ENCODE measurements at places on chromosomes 5 and 9.
A peak's percentile ranks its signal among the peaks of the same experiment; 100 is the strongest.

DNA sequence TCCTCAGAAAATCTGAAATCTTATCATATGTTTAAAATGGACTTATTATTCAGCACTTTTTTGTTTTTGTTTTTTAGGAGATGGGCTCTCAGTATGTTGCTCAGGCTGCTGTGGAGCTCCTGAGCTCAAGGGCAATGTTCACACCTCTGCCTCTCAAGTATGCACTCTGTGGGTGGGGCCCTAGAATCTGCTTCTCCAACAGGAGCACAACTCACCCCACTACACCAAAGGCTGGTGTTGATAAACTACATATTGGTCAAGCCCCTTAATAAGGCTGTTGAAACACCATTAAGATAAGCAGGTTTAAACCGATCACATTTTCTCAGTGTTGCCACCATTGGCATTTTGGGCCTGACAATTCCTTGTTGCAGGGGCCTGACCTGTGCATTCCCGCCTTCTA, 131.6 kb downstream of the FANCC start:
- no peak for DNase-seq

DNA sequence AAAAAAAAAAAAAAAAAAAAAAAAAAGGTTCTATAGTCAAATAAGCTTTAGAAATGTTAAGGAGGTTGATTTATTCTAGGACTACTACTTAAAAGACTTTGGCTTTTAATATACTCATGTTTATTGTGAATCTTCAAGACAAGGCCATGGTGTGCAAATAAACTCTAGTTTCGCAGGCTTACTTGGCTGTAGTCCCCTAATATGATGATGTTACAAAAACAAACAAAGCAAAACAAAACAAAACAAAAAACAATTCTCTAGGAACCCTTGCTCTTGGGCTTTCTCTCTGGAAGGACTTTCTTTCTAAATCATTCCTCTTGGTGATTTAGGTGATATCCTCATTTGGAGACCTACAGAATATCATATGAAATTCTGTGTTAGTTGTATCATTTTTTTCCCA, 172.0 kb downstream of the GDNF start:
- DNase-seq: no peak

DNA sequence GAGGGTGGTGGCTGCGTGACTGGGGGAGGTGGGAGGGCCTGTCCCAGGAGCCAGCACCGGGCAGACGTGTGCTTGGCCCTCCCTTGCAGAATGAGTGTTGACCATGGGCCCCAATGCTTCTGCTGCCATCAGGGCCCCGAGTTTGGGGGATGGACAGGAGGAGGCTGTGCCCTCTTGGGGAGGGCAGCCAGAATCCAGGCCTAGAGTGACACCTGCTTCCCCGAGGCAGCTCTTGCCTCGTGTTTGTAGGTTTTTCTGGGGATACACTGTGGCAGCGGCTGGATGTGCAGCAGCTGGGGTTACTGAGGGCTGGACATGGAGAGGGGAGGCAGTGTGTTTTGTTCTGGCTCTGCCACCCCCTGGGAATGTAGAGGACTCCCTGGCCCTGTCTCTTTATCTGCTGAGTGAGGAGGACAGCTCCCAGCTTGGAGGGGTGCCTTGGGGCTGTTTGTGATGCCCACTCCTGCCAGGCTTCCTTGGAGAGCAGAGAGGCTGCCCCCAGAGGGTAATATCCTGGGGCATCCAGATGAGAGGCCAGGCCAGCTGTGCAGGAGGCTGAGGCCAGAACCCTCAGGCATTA, 22.7 kb downstream of the WNK2 start:
- no peak for DNase-seq

DNA sequence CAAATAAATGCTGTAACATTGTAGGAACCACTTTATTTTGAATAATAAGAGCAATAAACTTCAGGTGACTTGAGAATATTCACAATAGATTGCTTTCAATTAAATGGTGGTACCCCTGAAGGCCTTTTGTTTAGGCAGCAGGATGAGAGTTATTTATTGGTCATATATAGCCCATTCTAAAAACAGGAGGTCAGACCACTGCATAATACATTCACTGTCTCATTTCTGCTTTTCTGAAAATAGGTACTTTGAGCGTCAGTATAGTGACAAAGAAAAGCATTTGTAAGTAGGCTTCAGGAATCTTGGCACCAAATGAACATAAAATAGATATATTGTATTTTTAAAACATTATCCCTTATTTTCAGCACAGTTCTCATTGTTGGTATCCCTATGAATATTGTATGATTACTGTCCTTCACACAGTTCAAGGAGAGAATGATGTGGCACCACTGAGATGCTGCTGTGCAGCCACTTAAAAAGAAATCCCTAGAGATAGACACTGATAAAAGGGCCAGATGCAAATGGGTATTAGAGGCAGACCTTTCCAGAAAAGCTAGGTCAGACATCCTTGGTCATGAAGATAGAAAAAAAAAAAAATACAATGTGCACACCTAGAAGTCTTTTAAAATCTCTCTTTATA, 381.8 kb upstream of the ST8SIA4 start:
- no peak for DNase-seq

DNA sequence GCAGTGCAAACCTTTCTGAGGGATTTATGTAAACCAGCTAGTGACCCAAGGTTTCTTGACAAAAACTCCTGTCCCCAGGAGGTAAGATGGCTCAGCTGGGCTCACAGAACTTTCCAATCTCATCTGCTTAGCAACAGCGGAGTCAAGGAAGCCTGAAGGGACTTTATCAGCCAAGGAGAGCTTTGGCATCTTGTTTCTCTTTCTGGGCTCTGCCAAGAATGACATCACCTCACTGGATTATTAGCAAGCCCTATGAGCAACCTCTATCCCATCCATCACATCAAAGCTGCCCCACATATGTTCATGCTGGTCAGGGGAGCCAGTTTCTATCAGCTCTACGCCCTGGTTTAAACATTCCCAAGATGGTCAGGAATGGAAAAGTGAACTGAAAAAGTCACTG, 461.3 kb downstream of the ENC1 start:
- peak; percentile 51 for DNase-seq

DNA sequence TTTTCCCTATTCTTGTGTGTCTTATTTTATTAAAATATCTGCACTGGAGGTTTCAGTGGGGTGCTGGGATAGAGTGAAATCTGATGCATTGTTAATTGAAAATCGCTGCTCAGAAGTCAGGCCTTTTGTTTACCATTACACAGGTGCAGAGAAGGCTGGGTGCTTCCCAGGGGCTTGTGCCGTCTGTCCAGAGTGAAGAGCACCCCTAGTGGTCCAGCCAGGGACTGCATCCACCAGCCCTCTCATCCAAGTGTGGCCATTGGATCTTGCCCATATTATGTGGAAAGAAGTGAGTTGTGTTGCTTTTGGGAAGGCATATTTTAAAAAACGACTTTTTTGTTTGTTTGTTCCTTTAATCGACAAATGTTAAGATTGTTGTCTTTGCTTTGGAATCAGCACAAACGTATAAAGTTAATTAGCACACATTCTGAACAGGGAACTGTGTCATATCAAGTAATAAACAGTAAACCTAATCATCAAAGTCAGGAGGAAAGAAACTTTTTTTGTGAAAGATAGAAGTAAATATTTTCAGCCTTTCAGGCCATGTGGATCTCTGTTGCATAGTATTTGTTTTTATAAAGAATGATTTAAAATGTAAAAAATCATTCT, 315.6 kb downstream of the MTRR start:
- DNase-seq: peak; percentile 68
